AG10803 (cell line): ENCODE measurements at places on chromosomes 12 and 14.

GRCh38 chr12:112146123-112146522, 20.8 kb downstream of the TRAFD1 start:
- DNase-seq: no peak

- no peak for DNase-seq
Observed at GRCh38 chr12:110677206-110677911, 11.6 kb downstream of the HVCN1 start.

DNA sequence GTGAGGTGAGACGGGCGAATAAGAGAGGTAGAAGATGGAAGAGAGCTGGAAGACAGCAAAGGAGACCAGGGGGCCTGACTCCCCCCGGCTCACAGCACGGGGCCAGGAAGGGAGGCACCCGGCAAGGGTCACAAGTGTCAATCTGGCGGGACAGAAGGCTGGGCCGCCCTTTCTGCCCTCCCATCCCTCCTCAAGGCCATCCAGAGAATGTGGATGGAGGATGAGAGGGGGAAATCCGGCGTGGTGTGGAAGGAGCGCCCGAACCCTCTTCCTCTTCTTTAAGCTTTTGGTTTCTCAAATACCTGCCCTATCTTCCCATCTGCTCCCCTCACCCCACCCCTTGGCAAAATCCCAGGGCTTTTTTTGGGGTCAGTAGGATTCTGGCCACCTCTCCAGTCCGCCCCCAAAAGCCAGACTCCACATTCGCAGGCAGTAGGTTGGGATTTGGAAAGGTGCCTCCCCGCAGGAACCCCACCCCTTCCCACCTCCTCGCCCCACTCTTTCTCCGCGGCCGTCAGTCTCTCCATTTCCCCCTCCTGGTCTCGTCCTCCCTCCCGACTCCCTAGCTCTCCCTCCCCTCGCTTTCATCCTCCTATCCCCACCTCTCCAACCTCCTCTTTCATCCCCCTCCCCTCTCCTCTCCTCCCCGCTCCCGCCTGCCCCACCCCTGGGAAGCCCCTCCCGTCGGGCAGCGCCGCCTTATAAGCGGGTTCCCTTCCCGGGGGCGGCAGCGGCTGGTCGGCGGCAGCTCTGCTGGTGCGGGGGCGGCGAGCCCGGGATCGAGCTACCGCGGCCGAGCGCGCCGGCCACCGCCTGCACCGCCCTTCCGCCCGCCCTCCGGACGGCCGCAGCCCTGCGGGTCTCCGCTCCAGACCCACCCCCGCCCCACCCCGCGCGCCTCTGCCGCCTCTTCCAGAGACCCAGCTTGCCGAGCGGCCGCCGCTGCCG, at the start of gene PTMS:
TSS of gene PTMS (plus strand) at position 730 of the 948 bp plus-strand sequence. CDS start 343 bp downstream, outside the sequence.
- DNase-seq: peak; percentile 91

- no peak for DNase-seq
Observed at GRCh38 chr12:45203767-45204166, 12.1 kb upstream of the ANO6 start.

DNA sequence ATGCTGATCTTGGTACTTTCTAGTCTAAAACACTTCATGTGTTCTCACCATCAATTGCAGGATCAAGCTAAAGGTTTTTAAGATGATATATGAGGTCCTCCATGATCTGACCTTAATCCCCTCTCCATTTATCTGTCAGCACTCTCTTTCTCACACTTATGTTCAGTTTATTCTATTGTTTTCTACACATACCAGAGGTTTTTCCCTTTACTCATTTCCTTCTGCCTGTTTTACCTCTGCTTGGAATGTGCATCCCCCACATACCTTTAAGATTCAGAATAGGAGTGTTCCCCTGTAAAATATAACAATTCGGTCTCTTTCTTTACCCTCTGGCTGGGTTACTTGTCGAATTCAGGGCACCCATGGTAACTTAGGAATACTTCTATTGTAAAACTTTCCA, 219.1 kb upstream of the PKP2 start:
- no peak for DNase-seq

DNA sequence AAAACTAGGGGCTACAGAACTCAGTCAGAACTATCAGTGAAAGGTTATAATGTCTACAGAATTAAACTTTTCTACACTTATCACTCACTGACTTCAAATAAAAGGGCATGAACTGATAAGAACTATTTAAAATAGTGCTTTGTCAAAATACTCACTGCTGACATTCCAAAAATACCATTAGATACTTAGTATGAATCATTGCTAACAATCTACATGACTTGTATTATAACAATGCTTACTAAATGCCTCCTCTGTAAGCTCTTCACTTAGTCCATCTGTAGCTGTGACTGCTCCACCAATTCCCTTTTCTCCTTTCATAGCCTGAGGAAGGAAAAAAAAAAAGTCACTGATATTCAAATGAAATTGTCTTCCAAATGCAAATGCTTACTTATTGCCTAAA, 17.0 kb downstream of the NFYB start:
- peak; percentile 68 for DNase-seq

DNA sequence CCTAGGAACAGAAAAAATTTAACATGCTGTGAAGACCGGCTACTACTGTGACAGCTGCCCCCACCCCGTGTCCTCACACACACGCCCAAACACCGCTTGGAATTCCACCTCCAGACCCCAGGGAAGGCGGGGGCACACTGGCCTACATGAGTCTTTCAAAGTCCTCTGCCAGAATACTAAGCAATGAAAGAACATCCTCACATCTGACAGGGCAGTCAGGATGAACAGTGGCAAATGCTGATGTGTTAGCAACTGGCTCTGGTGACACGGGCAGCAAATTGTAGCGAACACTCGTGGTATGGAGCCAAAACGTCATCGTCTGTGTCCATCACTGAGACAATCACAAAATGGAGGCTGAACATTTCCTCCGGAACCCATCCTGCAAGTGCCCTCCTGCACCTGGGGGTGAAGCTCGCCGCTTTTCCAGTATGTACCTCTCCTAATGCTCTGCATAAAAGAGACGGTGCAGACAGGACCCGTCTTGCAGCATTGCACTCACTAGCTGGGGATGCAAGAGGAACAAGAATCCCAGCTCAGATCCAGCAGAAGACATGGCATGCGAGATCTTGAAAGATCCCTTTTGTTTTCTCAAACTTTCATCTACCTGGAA, 94.8 kb downstream of the BCL11B start:
- no peak for DNase-seq

DNA sequence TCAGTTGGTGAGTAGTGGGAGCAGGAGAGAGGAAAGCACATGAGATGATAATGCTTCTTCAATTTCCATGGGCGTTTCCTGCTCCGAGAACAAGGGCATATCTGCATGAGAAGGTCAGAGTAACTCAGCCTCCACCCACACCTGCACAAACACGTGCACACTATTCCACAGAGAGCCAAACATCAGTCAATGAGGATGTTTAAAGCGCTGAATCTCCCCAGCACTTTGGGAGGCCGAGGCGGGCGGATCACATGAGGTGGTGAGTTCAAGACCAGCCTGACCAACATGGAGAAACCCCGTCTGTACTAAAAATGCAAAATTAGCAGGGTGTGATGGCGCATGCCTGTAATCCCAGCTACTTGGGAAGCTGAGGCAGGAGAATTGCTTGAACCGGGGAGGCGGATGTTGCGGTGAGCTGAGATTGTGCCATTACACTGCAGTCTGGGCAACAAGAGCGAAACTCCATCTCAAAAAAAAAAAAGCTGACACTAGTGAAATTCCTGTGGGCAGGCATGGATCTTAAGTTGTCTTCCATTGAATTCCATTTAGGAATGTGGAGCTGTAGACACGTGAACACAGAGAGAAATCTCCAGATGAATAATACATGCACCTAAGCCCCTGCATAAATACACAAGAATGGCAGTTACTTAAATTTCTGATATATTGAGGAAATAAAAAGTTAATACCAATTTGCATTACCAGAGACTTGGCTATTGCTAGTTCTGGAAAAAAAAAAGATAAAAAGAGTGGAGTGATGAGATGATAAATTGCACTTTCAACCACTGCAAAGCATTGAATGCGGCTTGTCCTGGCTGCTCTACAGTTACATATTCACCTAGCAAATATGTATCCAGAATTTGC, 1097.4 kb upstream of the TMEM132C start:
- peak; percentile 93 for DNase-seq

- DNase-seq: peak; percentile 49
Observed at GRCh38 chr12:32477714-32478113, 78.4 kb downstream of the FGD4 start.

- peak; percentile 72 for DNase-seq
Observed at GRCh38 chr14:68703093-68703492, 89.8 kb downstream of the ZFP36L1 start.

- DNase-seq: peak; percentile 37
Observed at GRCh38 chr12:18811273-18811672, 73.4 kb downstream of the CAPZA3 start.

- DNase-seq: no peak
Observed at GRCh38 chr12:49793620-49794019, 34.6 kb downstream of the NCKAP5L start.

- DNase-seq: no peak
Observed at GRCh38 chr14:81323093-81323492, 77.0 kb downstream of the STON2 start.

GRCh38 chr14:62939970-62940369, 105.3 kb downstream of the KCNH5 start:
- no peak for DNase-seq

DNA sequence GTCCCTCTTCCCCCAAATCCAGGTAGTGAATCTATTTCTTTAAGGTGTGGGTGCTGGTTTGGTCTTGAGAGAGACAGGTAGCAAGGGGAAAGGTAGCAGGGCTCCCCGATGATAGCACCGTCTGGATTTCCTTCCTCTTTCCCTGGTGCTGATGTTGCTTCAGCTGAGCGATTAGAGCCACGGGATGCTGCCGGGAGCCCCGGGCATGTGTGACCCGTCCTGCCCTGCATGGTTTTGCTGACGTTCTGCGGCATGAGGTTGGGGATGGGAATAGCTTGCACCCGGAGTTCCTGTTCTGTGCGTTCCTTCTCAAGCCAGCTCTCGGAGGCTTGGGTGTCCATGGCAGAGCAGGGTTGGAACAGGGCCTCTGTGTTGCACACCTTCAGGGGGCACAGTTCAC, 107.3 kb downstream of the TSPAN9 start:
- no peak for DNase-seq

DNA sequence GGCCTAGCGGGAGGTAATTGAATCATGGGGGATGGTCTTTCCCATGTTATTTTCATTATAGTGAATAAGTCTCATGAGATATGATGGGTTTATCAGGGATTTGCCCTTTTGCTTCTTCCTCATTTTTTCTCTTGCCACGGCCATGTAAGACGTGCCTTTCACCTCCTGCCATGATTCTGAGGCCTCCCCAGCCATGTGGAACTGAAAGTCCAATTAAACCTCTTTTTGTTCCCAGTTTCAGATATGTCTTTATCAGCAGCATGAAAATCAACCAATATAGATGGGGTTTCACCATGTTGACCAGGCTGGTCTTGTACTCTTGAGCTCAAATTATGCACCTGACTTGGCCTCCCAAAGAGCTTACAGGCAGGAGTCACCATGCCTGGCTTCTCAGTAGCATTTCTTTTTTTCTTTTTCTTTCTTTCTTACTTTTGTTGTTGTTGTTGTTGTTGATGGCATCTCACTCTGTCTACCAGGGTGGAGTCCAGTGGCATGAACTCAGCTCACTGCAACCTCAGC, 33.2 kb downstream of the TSPAN19 start:
- no peak for DNase-seq

DNA sequence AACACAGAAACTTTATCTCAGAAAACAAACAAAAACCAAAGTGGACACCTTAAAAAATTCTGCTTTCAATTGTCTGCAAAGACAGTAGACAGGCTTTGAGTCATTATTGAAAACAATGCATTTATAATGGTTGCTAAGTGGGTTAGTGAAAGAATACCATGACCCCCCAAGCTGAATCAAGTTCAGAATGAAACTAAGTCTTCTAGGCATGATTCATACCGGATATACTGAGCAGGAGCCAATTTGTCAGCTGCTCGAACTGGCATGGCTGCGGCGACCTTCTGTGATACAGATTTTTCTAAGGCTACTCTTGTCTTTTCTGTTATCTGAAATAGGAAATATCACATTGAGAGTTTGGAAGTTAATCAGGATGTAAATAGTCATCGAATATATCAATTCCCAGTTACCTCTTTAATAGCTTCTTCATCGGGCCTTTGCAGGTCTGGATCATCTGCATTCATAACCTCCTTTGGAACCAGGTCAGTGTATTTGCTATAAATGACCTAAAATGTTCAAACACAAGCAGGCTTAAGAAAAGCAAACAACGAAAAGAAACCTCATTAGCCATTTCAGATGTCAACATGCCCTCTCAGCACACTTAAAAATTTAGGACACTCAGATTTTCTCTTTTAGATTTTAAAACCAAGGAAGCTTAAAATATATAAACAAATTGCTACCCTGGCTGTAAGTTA, 22.3 kb downstream of the SNW1 start:
- DNase-seq: peak; percentile 32

GRCh38 chr14:47507861-47508260, 167.5 kb downstream of the MDGA2 start:
- no peak for DNase-seq

DNA sequence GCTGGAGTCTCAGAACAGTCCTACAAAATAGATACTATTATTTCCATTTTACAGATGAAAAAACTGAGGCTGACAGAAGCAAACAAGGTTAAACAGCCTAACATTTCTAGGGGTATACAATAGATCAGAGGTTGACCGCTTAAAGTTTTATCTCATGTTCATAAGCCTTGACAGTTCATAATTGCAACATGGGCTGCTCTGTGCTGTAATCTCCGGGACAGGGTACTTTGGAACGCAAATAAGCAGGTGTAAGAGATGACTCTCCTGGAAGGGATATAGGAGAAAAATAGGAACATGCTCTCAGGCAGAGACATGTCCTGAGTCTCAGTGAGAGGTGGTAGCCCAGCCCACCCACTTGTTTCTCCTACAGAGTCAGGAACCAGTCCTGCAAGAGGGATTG, 72.8 kb upstream of the RBM19 start:
- DNase-seq: no peak

- no peak for DNase-seq
Observed at GRCh38 chr14:86902176-86902950, 1090.6 kb downstream of the GALC start.

GRCh38 chr14:89123851-89124250, 293.2 kb downstream of the FOXN3 start:
- DNase-seq: no peak

- DNase-seq: no peak
Observed at GRCh38 chr12:75655315-75655806, 144.0 kb upstream of the KRR1 start.

DNA sequence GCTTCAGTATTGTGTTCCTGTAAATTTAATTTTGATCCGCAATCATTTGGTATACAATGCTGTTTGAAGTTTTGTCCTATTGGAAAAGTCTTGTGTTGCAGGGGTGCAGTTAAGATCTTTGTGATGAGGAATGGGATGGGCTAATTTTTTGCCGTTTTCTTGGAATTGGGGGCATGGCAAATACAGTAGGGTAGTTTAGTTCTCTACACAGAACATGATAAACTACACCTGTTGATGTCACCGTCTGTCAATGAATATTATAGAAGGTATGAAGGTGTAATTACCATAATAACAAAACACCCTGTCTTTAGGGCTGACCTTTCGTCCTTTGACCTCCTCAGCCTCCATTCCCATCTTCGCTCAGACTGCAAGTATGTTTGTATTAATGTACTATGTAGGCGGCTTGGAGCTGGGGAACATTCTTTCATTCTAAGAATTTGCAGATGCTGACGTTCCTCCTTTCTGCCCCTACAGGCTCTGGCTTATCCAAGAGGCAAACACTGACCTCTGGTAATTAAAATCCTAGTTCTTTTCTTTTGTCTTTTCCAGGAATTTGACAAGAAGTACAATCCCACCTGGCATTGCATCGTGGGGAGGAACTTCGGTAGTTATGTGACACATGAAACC, 1.7 kb downstream of the DYNLL1 start:
- peak; percentile 27 for DNase-seq

GRCh38 chr12:20946732-20947131, 136.2 kb downstream of the SLCO1B3 start:
- DNase-seq: no peak

GRCh38 chr12:85575120-85576096, 260.8 kb downstream of the RASSF9 start:
- DNase-seq: peak; percentile 60
